Stimulated activated CD4-positive, alpha-beta T cell treated with anti-CD3 and anti-CD28 coated beads, TNF-alpha, amount 100 ng/mL, for 1 hour (primary cell): ENCODE measurements at places on chromosomes 2 and 18.

- DNase-seq = no peak
These were observed 12.5 kb upstream of the PAX8 start for GRCh38 chr2:113291191-113291590.

- DNase-seq = no peak
These were observed 35.1 kb downstream of the THAP4 start for GRCh38 chr2:241601841-241602240.

GRCh38 chr2:138016351-138017087, 52.2 kb downstream of the HNMT start:
- DNase-seq = no peak

DNA sequence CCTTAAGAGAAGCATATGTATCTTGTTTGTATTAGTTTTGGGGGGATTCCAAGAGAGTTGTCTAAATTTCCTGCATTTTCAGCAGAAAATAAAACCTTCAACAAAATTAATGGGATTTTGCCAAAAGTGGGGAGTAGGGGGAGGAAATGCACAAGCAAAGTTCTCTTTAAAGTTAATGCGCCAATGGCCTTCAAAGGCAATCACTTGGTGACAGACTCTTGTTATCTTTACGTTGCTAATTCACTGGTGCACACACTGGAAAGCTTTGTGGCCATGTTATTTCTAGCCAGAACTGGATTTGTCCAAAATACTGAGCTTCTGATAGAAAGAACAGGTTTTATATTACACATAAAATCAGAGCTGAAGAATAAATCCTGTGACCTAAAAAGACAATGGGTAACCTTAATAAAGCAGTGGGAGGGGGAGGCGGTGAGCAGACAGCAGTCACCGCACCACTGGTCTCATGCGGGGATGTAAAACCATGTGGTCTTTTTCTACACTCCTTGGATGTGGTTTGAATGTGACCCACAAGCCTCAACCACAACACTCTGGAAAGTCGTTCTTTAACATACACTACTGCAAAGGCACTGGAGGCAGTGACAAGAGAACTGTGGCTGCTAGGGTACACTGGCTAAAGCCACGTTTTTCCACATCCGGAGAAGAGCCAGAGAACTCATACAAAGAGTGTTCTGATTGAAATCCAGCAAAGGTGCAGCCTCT, 176.9 kb upstream of the SMAD7 start:
- DNase-seq = no peak

DNA sequence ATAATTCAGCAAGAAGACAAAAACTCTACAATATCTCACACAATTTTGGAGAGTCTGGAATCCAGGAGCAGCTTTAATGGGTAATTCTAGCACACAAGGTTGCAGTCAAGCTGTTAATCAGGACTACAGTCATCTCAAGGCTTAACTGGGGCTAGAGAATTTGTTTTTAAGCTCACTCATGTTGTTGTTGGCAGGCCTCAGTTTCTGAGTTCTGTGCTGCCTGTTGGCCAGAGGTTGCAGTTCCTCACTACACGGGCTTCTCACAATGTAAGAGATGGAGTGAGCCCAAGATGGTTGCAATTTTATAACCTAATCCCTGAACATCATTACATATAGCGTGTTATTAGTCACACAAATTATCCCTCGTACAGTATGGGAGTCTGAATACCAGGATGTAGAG, 50.6 kb upstream of the TMEFF2 start:
- no peak for DNase-seq
